Stimulated activated CD4-positive, alpha-beta T cell treated with anti-CD3 and anti-CD28 coated beads, Interleukin-12 subunit alpha, Interleukin-12 subunit beta, amount 100 ng/mL, for 4 hours (primary cell): ENCODE measurements at places on chromosomes 12 and 14.

GRCh38 chr14:104593241-104593701, 11.3 kb downstream of the TMEM179 start:
- DNase-seq, result no peak

DNA sequence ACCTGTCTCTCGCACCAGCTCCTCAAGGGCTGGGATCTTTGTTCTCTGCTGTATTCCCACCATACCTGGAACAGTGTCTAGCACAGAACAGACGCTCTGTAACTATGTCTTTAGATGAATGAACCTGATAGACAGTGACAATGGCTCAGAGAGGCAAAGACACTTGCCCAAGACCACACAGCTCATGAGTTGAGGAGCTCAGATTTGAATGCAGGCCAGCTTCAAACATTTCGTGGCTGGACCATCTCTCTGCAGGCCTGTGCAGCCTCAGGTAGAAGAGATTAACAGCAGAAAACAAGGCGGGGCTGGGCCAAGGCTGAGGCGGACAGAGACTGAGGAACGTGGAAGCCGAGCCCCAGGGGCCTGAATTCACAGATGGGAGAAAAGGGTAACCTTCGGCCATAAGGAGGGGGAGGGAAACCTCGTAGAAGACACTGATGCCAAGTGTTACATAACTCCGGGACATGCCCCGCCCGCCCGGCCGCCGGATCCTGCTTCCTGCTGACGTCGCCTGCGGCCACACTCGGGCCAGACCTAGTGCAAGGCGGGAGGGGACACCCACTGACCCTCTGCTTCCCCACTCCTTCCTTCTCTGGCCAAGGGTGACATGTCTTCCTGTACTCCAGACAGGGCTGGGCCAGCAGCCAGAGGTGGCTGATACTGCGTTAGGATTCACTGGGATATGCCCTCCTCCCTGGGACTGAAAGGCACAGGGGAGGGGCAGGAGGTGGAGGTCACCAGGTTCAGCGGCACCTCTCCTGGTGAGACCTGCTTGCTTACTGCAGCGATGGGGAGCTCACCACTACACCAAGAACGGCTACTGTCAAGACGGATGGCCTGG, 86.8 kb downstream of the RFLNA start:
- DNase-seq, result no peak

DNA sequence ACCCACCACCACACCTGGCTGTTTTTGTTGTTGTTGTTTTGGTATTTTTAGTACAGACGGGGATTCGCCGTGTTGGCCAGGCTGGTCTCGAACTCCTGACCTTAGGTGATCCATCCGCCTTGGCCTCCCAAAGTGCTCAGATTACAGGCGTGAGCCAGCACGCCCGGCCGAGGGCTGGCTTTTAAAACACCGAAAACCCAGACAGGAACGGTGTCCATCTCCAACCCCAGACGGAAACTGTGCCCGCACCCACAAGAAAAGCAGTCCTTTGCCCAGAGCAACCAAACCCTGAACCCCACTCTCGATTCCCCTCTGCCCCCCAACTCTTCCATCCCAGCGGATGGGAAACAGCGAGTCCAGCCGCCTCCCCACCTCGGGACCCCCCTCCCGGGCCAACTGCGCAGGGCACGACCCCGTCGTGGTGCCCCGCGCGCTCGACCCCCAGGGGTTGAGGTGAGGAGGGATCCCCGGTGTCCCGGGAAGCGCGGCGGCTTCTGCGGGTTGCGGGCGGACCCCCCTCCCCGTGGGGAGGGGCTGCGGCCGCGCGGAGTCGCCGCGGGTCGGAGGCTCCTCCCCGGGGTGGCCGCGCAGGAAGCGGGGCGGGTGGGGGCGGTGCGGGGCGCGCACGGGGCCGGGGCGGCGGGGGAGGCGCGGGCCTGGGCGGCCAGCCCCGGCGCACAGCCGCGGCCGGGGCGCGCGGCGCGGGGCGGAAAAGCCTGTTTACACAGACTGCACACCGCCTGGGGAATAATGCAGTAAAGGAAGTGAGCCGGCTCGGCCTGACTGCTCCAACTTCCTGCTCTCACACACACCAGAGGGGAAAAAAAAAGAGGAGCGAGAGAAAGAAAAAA, at the start of gene ELK3:
Gene ELK3, plus strand, starts transcription at position 651 of the 851 bp plus-strand sequence.
- DNase-seq, result peak; percentile 56

DNA sequence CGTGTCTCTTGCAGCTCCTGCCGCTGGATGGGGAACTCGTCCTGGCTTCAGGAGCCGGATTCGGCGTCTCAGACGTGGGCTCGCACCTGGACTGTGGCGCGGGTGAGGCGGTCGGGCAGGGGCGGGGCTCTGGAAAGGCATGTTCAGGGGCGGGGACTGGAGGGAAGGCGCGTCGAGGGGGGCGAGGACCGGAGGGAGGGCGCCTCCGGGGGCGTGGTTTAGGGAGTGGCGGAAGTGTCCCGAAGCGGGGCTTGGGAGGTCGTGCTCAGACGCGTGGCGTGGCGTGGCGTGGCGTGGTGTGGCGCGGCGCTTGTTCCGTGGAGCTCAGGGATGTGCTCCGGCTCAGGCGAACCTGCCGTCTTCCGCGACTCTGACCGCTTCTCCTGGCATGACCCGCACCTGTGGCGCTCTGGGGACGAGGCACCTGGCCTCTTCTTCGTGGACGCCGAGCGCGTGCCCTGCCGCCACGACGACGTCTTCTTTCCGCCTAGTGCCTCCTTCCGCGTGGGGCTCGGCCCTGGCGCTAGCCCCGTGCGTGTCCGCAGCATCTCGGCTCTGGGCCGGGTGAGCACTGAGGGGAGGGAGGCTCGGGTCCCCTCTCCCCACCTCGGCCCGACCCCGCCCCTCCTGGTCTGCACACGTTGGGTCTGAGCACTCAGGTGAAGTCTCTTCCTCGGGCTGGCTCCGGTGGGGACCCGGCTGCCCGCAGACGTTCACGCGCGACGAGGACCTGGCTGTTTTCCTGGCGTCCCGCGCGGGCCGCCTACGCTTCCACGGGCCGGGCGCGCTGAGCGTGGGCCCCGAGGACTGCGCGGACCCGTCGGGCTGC, 6.2 kb downstream of the AMN start:
- DNase-seq, result peak; percentile 70
